Activated T-helper 17 cell treated with anti-CD3 and anti-CD28 coated beads, Interleukin-2, amount 50 U/mL, for 72 hours (primary cell): ENCODE measurements at places on chromosomes 6 and 20. TPM values are rescaled to one million over a fixed set of nuclear protein-coding genes. Genes with fewer than 3 reads are reported as not detected.

Gene WFDC10B
- total RNA-seq, result not detected

Gene HMGCLL1
- not detected for total RNA-seq

Gene F13A1
- total RNA-seq, result 0.06 TPM

Gene SLC17A1
- total RNA-seq, result not detected

Gene MROH8
- 2.0 TPM for total RNA-seq

Gene MMP24
- not detected for total RNA-seq

Gene HLA-DMA
- 53.8 TPM for total RNA-seq

GRCh38 chr6:110415086-110415916, at the start of gene DDO:
DDO (minus strand) TSS chr6:110415575; CDS start chr6:110413462, 2,113 bp downstream.
- ATAC-seq, result no peak

DNA sequence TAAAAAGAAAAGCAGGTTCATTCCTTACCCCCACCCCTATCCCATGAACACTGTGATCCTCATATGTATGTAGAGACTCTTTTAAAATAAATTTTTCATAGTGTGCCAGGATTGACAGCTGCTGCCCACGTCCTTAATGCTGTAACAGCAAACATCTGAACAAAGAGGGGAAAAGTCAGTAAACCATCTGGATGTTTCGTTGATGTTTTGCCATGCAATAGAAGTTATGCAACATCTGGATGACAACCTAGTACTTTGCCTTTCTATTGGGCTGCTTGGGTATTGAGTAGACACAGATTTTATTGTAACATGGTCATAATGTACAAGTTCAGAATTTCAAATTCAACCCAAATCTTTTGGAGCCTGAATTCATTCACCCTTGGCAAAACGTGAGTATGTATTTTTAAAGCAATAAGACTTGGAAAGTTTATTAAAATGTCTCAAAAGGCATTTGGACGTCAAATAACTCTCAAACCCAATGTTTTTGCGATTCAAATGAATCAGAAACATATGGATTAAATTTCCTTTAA, 500.3 kb downstream of the DHX35 start:
- no peak for ATAC-seq

DNA sequence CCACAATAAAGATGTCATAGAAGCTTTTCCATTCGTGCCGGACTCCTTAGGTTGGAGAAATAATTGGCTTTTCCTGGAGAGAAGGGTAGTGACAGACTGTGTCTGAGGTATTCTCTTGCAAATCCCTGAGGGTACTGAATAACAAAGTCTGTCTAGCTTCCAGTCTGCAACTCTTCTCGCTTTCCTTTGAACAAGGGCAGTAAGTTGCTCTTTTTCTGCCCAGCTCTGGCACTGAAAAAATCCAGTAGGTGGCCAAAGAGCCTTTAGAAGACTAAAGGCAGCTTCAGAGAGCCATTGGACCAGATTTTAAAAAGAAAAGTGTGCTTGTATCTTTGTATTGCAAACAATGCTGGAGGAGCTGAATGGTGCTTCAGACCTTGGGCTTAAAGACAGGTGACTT, 20.7 kb upstream of the RREB1 start:
- ATAC-seq, result no peak

DNA sequence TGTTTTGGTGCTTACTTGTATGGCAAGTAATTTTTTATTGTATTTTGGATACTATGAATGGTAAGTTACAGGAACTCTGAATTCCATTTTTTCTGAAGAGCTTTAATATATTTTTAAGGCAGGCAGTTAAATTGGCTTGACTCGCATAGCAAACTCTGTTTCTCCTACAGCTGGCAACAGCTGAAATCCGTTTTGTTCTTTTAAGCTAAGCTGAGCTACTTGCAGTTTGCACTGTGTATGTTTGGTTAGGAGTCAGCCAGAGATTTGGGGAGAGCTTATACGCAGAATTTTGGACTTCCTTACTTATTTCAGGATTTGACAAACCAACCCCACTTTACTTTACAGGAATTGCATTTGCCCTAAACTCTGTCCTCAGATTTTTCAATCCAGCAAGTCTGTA, 179.1 kb downstream of the COL19A1 start:
- no peak for ATAC-seq

DNA sequence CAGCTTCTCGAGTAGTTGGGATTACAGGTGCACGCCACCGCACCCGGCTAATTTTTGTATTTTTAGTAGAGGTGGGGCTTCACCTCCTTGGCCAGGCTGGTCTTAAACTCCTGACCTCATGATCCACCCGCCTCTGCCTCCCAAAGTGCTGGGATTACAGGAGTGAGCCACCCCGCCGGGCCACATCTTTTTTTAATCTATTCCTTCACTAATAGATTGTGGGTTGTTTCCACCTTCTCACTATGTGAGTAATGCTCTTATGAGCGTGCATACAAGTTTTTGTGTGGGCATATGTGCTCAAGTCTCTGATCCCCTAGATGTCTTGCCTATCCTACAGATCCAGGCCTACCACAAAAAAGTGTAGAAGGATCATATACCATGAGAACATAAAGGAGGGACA, 30.7 kb downstream of the CARMIL1 start:
- ATAC-seq, result no peak
